Inflammatory macrophage (primary cell): ENCODE measurements at places on chromosomes 5 and 9.

DNA sequence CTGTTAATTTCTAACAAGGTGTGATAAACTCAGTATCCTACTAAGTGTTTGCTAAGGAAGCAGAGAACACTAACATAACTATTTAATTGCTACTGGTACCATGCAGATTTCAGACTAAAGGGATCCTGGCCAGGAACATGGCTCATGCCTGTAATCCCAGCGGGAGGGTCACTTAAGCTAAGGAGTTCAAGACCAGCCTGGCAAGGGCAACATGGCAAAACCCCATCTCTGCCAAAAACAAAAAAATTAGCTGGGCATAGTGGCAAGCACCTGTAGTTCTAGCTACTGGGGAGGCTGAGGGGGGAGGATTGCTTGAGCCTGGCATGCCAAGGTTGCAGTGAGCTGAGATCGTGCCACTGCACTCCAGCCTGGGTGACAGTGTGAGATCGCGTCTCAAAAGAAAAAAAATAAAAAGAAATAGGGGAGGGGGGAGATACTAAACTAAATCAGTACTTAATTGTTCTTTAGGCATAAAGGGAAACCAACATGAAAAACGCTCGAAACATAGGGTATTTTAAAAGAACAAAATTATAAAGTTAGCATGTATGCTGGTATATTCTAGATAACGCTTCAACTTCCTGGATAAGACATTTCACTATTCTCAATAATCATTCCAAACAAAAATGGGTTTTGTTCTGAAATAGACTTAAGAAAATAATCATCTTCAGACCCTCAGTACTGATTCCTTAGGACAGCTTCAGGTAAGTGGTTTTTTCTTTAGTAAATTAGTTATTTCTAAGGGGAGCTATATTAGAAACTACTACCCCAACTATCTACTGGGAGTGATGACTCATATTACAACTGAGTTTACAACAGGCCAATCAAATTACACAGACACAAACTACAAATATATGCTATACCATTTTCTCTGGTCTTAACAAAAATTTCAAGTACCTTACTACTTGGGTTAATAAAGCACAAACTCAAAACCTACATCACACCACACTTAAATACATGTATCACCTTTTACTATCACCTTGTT is 3.5 kb downstream of the PANK3 start:
- DNase-seq: no peak

GRCh38 chr9:108297073-108297472 is 558.7 kb downstream of the ACTL7B start:
- peak; percentile 89 for DNase-seq

DNA sequence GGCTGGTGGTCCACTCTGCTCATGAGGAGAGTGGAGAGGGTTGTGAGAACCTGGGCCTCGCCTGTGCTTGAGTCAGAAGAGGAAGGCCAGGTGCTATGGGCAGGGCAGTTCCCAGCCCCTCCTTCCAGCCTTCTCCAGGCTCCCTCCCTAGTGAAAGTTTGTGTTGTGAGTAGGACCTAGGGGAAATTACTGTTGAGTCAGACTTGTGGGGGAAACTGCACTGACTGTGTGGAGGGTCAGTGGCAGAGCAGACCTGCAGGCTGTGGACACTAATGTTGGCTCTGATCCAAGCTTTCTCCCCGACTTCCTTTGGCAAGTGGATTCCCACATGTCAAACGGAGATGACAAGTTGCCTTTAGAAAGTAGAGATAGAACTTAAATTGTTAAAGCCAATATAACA is 102.6 kb downstream of the ARHGAP26 start:
- no peak for DNase-seq

DNA sequence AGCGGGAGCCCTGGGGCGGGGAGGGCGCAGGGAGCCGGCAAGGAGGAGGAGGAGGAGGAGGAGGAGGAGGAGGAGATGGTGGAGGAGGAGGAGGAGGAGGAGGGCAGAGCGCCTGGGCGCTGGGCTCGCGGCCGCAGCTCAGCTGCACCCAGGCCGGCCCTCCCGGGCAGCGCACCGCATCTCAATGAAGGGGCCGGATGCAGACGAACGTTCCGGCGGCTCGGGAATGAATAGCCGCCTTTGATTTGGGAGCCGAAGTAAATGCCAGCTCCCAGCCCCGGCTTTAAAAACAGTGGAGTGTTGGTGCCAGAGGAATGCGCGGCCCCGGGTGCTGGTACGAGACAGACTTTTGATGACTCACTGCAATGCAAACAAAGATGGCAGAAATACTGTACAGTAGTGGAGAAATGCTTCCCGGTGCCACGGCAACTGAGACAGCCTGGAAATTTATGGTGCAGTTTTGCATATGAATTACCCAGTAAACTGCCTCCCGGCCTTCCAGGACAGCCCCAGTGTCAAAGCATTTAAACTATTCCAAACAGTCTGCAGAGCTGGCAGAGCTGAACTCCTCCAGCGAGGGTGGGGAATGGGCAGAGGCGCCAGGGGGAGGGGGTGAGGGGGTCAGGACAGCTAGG is 43.1 kb downstream of the NACC2 start:
- DNase-seq: peak; percentile 54

DNA sequence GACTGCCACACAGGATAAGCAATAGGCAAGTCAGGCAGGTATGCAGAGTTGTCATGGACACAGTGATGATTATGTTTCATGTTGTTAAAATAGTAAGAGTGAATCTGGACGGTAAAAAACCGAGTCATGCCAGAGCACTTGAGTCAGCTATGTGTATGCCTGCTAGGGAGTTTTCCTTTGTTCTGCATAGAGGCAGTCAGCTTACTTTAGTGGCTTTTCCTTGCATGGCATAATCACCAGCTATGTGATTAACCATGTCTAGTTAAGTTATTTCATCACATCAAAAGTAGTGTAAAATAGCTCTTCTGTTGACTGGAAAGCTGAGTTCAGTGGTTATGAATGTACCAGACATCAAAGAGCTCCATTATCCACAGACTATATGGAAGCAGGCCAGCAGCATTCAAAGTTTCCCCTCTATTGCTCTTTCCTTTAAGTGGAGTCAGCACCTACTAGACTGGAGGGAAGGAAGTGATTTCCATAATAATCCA is 989.8 kb downstream of the TLE1 start:
- no peak for DNase-seq

GRCh38 chr5:125298746-125299379 is 552.4 kb upstream of the ZNF608 start:
- DNase-seq: no peak

GRCh38 chr9:131038256-131039128 is 29.5 kb downstream of the LAMC3 start:
- no peak for DNase-seq

GRCh38 chr9:12737871-12738270 is 36.9 kb upstream of the LURAP1L start:
- DNase-seq: no peak

DNA sequence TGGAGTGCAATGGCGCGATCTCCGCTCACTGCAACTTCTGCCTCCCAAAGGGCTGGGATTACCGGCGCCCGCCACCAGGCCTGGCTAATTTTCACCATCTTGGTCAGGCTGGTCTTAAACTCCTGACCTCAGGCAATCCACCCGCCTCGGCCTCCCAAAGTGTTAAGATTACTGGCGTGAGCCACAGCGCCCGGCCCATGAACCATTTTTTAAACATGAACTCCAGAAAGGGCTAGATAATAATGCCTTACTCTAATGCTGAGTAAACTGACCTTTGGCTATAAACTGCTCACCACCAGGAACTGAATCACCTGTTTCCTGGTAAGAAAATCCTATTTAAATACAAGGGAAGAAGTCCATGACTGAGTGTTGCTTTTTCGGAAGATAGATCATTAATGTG is 23.2 kb upstream of the DAB2 start:
- DNase-seq: no peak

DNA sequence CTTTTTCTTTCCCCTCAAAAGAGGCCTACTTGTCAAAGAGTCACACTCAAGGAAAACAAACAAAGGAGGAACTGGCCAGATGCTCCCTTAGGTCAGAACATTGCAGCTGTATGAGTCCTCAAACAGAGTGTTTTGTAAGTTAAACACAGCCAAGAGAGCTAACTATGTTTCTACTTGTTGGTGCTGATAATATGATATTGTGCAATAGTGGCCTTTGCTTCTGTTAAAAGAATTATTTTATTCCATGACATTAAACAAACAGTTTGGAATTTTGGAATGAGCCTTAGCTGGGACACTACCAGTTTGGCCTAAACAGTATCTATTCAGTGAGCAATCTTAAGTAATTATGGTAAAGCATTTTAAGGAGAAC is 56.0 kb upstream of the TPD52L3 start:
- no peak for DNase-seq

GRCh38 chr5:164742025-164742424 is 1236.6 kb downstream of the MAT2B start:
- DNase-seq: no peak

- peak; percentile 32 for DNase-seq
These were observed 570.9 kb downstream of the TLE1 start for GRCh38 chr9:81118416-81118815.

DNA sequence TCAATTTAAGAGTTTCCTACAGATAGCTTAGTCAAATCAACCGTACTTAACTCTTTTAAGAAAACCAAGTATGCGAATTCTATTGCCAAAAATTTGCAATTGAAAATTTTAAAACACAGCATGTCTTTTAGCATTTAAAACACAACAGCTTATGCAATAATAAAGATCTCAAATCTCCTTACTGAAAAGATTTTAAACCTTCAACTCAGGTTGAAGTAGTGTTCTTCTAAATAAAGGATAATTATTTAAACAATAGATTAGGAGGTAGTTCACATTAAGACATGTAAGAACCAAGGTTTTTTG is 5.5 kb downstream of the NR3C1 start:
- no peak for DNase-seq

- peak; percentile 22 for DNase-seq
These were observed 100.4 kb upstream of the LARP1 start for GRCh38 chr5:154654486-154655371.

DNA sequence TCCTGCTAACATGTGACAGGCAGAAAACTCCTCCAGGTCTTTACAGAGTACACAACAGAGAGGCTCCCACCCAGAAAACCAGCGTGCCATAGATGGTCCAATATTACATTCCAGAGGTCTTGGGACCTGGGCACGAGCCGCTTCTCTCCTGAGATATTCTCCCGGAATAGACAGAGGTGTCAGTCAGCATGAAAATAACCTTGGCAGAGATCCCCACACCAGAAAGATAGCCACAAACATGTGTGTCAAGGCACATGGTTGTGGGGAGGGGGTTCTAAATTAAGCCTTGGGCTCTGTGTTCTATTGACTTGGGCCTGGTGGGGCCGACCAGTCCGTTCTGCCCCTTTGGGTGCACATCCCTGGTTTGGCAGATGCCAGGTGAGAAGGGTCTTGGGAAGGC is 78.4 kb downstream of the BOD1 start:
- DNase-seq: no peak

DNA sequence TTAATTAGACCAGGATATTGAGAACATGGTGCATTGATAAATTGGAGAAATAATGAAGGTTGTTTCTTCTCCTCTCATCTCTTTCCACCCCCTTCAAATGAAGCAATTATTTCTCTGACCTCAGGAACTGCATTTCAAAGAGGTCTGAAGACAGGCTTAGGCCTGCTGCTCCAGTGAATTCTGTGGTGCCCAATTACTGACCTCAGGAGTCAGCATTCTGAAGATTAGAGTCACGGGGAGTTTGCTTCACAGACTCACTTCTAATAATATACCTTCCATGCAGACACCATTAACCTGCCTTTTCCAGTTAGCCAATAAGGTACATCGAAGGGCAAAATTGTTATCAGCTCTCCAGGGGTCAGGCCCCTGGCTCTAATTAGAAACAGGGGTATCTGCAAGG is 270.9 kb downstream of the GAS1 start:
- DNase-seq: no peak

GRCh38 chr5:97832645-97833296 is 649.7 kb upstream of the RIOK2 start:
- DNase-seq: no peak

DNA sequence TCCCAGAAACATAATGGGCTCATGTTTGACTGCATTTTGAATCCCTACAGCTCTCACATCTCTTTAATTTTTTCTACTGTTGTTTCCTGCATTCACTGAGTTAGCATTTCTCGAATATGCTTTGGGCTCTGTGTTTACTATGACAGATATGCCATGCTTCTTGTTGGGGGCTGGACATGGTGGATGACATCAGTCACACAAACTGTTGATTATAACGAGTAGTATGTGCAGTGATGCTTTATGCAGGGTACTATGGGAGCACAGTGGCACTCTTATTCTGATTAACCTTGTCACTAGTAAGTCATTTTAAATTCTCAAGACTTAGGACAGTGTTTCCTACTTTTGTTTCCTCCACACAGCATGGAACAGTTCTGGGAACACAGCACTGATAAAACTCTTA is 295.4 kb upstream of the ZNF608 start:
- no peak for DNase-seq

DNA sequence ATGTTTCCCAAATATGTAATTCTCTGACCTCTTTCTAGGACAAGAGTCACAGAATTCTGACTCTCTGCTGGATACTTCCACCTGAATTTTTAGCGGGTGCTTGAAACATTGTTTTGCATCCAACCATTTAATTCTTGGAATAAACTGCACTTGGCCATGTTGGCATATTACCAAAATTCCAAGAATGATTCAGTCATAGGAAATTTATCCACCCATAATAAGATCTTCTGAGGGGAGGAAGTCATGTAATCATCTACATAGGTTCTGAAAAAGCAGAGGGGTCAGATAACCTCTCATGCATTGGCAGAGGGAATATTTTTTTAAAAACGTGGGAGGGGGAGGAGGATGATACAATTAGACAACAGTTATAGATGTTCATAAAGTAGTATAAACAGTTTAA is 156.9 kb downstream of the PAM start:
- DNase-seq: no peak

DNA sequence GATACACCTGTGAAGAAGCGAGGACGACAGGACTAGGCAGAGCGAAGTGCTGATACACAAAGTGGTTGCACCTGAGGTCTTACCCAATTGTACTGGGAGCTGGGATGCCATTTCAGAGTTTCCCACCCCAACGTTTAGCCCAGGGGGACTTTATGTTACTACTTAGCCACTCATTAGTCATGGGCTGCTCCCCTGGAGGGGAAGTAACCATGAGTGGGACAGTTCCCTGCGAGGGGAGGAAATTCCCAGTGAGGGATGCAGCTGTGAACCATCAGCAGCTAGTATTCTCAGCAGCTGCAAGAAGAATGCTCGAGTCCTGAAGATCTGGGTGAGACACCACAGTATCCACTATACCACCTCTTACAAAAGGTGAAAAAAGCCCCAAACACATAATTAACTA is 93.7 kb upstream of the ACTBL2 start:
- no peak for DNase-seq
